ENCODE measurements at places on chromosomes 7 and 10. TPM values are rescaled to one million over a fixed set of nuclear protein-coding genes. Genes with fewer than 3 reads are reported as not detected.
A peak's percentile ranks its signal among the peaks of the same experiment; 100 is the strongest.

Gene ZNF804B
- total RNA-seq, result not detected

Gene CALU
- 33.8 TPM for total RNA-seq

Gene PLPP4
- not detected for total RNA-seq

Gene PTPRN2
- total RNA-seq, result 0.46 TPM

Gene CYP3A4
- not detected for total RNA-seq

Gene ZNF655
- total RNA-seq, result 51.1 TPM

Gene ANKRD61
- 0.32 TPM for total RNA-seq

Gene GTF2IRD1
- 5.3 TPM for total RNA-seq

Gene ACBD7
- total RNA-seq, result 2.4 TPM

Gene LRRD1
- total RNA-seq, result not detected

- DNase-seq, result no peak
Observed at GRCh38 chr7:46449743-46450142, 528.7 kb upstream of the IGFBP3 start.

- no peak for DNase-seq
Observed at GRCh38 chr10:122132331-122132755, 138.8 kb upstream of the BTBD16 start.

- no peak for DNase-seq
Observed at GRCh38 chr7:135745703-135746312, 2.8 kb downstream of the FAM180A start.

DNA sequence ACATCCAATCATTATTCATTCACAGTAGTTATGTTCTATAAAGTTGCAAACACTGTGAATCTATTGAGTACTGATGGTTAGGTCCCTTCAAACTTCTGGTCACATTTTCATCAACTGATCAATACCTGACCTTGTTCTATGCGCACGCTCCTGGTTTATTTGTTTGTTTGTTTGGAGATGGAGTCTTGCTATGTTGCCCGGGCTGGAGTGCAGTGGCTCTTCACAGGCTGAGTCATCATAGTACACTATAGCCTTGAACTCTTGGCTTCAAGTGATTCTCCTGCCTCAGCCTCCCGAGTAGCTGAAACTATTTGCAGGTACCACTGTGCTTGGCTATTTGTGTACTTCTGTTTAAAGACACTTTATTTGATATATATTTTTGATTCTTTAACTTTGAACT, 19.3 kb downstream of the SND1 start:
- no peak for DNase-seq

DNA sequence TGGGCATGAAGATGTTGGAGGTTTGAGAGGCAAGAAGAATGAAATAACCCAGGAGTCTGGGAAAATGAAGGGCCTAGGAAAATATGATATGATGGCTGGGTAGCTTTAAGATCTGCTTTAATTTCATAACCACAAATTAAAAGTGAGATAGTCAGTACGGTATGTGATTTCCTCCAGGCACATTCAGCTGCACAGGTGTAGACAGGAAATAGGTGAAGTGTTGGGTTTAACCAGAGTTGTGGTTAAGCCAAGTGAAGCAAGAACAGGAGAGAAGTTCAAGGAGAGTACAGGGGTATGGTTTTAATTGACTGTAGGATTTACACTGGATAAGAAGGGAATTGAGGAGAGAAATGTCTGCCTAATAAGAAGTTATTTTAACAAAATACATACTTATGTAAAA, 2.6 kb downstream of the PNLIPRP3 start:
- DNase-seq, result no peak

GRCh38 chr10:73839276-73839966, 28.0 kb upstream of the NDST2 start:
- DNase-seq, result no peak

GRCh38 chr7:139708541-139708940, 69.3 kb downstream of the HIPK2 start:
- DNase-seq, result no peak

DNA sequence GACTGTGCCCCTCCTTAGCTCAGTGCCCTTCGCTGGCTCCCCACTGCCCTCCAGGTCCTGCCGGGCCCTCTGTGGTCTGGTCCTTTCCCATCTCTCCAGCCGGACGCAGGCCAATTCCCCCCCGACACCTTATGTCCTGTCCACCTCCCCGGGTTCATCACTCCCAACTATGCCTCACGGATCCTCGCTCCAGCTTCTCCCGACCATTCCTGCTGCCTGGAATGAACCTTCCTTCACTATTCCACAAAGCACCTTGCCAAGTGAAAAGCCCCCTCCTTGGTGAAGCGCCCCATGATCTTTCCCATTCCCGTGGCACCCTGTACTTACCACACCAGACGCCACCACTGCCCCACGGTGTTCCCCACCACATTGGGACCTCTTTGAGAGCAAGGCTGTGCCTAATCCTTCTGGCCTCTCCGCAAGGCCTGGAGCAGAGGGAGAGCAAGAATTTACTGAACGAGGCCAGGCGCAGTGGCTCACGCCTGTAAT, 47.2 kb downstream of the TMEM270 start:
- DNase-seq, result no peak

DNA sequence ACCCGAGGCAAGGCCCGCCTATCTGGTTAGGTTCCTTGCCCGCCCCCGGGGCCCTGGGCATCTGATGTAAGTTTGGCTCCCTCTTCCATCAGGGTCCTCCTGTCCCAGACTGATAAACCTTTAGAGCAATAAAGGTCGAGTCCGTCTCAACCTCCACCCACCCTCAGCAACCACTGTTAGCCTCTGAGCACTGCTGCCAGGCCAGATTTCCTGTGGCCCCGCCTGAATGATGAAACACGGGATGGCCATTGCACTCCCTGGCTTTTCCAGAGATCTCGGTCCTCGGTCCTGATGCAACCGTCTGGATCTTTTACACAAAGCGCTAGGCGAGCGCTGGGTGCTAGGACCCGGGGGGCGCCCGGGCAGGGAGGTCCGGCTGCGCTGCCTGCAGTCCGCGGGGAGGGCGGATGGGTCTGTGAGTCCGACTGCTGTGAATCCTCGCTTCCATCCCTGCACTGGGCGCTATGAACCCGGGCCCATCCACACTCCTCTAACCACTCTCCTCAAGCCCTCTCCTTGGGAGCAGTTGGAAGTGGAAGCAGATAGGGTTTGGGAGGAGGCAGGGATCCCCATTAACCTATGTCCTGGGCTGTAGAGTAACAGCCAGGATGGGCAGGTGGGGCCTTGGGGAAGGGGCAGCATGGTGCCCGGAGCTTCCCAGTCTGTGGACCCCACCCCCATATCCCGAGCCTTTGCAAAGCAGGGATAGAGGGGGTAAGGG, 875 bp upstream of the DDIT4 start:
- DNase-seq, result peak; percentile 77

DNA sequence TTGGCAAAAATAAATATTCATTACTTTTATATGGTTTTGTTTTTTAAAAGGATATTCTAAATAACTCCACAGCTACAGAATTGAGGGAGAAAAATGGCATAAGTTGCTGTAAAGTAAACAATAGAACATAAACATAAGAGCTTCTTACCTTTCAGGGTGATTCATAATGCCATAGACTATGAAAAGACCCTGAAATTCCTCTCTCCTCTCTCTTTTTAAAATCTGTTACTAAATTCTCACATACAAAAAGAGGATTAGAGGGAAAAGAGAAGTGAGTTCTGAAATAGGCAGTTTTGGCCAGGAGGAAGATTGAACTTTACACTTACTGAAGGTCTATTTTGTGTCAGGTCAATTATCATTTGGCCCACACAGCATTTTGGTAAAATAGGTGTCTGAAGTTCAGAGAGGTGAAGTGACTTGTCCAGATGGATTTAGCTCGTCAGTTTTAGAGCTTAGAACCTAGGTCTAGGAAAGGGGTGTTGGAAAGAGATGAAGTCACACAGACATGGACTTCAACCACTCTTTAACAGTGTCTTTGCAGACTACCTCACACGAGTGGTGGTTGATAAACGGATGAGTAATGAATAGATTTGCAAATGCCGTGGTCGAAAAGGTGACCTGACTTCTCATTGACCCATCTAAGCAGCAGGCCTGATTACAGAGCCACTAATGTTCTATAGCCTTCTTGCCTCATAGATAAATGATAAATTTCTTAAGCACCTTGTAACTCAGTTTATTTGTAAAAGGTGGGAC, 190.6 kb upstream of the CCDC6 start:
- DNase-seq, result no peak

DNA sequence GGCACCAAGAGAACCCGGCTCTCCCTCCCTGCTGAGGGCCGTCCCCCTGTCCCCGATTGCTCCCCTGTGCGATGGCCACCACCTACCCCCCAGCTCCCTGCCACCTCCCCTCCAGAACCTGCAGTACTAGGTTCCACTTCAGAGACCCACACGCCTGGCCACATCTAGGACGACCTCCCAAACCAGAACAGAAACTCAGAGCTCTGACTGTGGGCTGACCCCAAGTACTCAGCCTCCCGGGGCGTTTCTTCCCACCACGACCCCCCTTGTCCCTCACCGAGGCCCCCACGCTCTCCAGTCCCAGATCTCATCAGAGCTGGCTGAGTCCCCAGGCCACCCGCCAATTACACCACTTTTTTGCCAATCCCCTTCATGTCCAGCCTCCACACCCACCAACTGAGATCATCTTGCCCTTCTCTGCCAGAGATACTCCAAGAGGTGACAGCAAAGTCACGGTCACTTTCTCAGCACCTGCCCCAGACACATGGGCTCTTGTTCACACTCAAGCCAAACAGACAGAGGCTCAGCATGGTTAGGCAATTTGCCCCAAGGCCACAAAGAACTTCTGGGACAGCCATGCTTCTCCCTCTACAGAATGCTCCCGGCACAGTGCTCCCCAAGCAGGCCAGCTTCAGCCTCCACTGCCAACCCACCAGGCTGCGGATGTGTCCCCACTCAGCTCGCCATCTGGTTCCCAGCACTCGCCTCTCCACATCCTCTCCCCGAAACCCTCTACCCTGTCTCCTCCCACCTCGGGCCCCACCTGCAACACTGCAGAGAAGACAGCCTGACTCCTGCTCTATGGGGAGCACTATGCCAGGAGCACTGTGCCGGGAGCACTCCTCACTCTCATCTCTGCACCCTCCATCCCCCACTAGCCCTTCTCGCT, 4.7 kb downstream of the TMEM120A start:
- DNase-seq, result no peak

GRCh38 chr7:55303220-55303619, 61.9 kb upstream of the LANCL2 start:
- no peak for DNase-seq

DNA sequence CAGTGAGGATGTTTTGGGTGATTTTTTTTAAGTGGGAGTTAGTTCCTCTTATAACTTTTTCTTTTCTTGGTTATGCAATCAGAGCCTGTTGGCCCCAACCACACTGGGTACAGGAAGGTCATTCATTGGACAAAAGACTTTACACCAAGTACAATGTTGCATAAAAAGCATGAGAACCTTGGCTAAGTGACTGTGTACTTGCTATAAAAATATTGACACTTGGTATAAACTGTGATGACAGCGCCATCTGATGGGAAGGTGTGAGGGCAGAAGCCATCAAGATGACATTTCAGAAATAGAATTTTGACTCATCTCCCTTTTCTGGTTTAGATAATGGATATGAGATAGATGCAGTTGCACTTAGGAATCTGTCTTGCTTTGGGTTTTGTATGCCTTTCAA, 126.4 kb upstream of the CCDC6 start:
- DNase-seq, result peak; percentile 74

DNA sequence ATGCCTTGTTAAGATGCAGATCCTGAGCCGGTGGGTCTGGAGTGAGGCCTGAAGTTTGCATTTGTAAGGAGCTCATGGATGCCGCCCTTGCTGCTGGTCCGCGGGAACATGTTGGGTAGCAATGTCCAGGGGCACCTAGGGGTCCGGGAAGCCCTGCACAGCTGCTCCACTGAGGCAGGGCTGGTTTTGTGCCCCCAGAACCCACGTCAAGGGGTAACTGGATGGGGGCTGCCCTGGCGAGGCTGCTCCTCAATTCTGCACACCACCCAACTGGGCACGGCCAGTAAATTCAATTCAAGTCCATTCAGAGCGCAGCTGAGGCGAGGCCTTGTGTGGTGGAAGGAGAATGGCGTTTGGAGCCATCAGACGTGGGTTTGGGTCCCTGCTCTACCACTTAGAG, 246.3 kb upstream of the PITRM1 start:
- DNase-seq, result no peak

- no peak for DNase-seq
Observed at GRCh38 chr7:1054438-1054837, 10.1 kb downstream of the GPR146 start.

- no peak for DNase-seq
Observed at GRCh38 chr7:145313551-145313950, 477.7 kb upstream of the TPK1 start.

DNA sequence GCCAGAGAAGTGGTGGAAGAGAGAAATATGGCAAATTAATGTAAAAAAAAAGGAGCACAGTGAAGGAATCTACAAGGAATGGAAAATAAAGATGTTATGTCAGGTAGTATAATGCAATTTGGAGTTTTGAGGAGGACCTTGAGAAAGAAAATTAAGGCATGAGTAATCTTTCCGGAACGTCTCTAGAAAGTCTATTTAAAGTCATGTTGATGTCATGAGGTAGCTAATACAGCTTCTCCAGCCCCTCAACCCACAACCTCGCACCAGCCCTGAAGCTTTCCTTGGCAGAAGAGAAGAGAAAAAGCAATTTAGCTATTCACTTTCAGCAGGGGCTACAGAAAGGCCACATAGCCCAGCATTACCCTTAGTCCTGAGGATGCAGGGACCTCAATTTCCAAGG, 22.5 kb downstream of the TRDMT1 start:
- no peak for DNase-seq

GRCh38 chr7:33872870-33873269, 32.5 kb upstream of the BMPER start:
- no peak for DNase-seq

DNA sequence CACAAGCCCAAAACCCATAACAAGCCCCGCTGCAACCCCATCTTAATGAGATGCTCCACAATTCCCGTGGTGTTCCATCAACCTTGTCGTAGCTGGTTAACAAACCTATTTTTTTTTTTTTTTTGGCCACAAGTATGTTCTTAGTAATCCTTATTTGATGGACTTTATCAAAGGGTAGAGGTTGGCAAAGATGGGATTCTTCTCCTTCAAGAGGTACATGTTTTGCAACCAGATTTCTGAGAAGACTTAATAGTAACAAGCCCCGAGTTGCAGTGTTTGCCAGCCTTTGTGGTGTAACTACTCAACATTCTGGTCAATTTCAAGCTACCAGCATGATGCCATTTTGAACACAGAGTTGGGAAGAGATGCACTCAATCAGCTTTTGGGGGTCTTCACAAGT, 181.7 kb downstream of the NRP1 start:
- no peak for DNase-seq

All from activated CD4-positive, alpha-beta T cell treated with anti-CD3 and anti-CD28 coated beads for 36 hours (primary cell).